ENCODE measurements at places on chromosomes 6 and 20.

GRCh38 chr6:80962382-80962781 is 790.1 kb downstream of the TENT5A start:
- no peak for DNase-seq

GRCh38 chr20:40072907-40073306 is 616.1 kb downstream of the MAFB start:
- no peak for DNase-seq

GRCh38 chr6:170445487-170445886 is 107.6 kb downstream of the PSMB1 start:
- DNase-seq = no peak

GRCh38 chr20:53869466-53870258 is 200.7 kb downstream of the BCAS1 start:
- DNase-seq = peak; percentile 91

DNA sequence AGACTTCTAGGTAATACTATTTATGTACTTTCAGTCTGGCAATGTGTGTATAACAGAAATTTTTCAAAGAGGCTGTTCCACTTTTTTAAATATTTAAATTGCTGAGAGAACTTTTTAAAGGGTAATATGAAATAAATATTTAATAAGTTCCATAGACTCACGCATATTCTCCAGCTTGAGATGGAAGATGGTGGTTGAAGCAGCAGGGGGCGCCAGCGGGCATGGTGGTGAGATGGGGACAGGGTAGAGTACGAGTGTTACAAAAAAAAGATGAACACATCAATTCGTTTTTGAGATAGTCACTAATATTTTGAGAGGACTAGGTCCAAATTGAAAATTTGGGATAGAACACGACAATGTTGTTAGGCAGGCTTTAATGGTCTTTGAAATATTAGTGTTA is 68.4 kb downstream of the RSPO3 start:
- DNase-seq = no peak

DNA sequence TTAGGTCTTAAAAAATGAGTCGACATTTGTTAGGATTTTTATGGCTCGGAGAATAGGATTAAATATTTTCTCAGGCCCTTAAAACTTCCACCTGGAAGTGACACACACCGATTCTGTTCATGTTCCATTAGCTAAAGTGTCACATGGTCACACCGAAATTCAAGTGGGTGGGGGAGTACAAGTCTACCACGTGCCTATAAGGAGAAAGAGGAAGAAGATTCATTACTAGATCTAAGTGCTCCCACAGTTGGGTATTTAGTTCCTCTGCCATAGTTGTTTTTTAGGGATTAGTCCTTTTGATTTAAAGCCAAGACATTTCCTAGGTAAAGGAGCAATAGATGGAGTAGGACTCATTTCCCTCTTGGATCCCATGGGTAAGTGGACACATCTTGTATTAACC is 4.9 kb upstream of the TOX2 start:
- no peak for DNase-seq

DNA sequence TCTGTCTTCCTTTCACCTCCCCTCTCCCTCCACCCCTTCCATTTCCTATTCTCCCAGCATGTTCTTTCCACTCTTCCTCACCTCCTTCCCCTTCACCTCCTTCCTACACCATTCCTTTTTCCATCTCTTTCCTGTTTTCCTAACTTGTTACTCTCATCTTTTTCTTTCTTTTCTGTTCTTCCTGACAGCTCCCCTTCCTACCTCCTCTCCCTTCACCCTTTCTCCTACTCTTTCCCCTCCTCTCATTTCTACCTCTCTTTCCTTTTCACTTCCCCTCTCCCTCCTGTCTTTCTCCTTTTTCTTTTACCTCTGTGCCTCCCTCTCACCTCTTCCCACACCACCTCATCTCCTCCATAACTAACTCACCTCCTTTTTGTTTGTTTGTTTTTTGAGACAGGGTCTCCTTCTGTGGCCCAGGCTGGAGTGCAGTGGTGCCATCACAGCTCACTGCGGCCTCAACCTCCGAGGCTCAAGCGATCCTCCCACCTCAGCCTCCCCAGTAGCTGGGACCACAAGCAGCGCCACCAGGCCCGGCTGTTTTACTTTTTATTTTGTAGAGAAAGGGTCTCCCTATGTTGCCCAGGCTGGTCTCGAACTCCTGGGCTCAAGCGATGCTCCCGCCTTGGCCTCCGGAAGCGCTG is 864 bp upstream of the ARFGEF2 start:
- DNase-seq = no peak

GRCh38 chr20:24634855-24635254 is 165.4 kb downstream of the SYNDIG1 start:
- no peak for DNase-seq

GRCh38 chr20:57902473-57902872 is 192.7 kb upstream of the PMEPA1 start:
- DNase-seq = no peak

DNA sequence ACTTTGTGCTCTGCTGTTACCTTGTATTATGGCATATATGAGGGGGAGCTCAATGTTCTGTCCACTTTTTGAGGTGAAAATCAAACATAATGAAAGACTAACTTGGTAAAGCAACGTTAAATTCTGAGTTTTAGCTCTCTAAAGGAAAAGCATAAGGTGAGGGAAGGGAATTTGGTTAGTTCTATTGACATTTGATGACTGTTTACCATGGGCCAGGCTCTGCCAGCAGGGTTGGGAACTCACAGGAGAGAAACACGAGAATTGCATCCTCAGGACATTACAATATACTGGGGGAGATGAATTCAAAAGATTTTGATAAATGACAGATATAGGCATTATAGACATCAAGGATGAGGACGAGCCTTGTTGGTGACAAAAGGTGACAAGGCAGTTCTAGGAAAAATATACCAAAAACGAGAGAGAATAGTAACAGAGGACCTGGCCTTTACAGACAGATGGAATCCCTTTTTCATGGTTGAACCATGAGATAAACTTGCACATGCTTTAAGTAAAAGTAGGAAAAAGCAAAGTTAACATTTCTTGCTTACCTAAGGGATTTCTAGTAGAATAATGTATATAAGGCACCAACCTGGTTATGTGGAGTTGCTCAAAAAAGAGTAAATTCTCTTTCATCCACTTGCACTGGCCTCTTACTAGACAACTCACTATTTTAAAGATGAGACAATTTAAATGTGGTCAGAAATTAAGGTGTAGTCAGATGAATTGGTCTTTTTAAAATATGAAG is 191.4 kb downstream of the NKAIN2 start:
- DNase-seq = no peak

- DNase-seq = no peak
Observed at GRCh38 chr6:143745166-143746133, 67.7 kb downstream of the PHACTR2 start.

DNA sequence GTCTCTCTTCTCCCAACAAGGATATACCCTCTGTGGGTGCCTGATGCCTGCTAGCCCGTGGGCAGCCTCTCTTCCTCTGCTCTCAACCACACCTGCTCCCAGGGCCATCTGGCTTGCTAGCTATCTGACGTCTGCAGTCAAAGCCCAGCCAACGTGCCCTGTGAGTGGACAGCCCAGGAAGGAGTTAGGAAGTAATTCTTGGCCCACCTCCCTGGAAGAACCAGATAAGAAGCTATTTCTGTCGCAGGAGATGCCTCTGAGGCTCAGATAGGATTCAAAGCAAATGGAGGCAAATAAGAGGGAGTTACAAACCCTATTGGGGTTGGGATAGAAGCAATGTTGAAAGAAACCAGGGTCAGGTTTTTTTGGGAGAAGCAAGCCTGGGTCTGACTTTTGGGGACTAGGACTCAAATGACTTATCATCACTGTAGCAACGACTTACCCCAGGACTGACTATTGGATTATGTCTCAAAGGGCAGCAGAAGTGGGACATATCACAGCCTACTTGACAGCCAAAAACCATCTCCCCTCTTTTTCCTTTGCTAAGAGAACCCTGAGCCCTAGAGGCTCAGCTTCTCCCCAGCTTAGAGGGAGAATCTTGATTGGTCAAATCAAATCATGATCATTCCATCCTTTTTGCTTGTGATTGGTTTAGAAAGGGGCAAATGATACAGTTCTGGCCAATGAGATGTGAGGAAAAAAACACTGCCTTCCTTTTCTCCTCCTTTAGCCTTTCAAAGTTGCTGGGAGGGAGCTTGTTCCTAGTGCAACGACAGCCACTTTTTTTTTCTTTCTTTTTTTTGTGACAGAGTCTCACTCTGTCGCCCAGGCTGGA is 18.0 kb upstream of the CDK5RAP1 start:
- DNase-seq = no peak

GRCh38 chr6:105759946-105760345 is 326.2 kb upstream of the PRDM1 start:
- no peak for DNase-seq

DNA sequence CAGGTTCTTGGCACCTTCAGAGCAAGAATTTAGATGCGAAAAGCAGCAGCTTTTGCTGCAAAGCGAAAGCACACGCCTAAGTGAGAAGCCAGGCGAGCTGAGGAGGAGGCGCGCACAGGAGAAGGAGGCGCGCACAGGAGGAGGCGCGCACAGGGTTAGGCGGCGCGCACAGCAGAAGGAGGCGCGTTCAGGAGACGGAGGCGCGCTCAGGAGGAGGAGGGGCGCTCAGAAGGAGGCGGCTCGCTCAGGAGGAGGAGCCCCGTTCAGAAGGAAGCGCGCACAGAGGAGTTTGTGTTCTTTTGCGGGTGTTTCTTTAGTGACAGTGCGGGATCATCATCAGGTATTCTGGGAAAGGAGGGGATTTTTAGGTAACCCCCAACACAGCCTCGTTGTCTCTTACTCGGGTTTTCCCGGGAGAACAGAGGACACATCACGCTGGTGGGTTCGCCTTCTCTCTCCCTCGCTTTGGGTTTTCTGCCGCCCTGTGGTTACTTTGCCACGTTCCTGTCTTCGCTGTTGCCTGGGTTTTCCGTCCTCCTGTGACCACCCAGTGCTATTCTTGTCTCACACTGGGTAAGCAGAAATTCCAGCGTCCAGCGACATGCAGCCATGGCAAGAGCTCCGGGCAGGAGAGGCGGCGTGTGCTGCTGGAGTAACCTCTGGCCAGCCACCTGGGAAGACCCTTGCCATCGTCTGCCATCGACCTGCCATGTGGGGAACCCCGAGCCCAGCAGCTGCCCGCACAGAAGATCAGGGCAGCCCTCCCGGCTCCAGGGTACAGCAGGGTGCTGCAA is 47.0 kb downstream of the WDR27 start:
- no peak for DNase-seq

DNA sequence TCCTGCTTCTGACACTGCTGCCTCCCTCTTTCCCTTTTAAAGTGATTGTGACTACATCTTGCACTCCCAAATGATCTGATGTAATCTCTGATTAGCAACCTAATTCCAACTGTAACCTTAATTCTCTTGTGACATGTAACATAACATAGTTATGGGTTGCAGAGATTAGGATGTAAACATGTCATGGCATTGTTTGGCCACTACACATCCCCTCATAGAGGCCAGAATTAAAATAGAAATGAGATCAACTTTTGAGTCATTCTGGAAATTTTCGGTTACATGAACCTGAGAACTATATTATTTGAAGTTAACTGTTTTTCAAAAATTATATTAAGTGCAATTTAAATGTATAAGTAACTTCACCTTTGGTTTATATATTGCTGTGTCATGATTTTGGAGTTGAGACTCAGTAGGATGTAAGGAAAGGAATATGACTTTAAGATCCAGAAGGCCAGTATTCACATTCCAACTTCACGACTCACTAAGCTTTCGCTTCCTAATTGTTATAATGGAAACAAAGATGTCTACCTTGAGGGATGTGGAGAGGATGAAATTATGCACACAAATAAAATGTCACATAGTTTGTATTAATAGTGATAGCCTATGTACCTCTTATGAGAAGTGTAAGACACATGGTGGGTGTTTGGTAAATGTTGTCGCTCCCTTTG is 611.9 kb upstream of the MAP3K7 start:
- DNase-seq = no peak

DNA sequence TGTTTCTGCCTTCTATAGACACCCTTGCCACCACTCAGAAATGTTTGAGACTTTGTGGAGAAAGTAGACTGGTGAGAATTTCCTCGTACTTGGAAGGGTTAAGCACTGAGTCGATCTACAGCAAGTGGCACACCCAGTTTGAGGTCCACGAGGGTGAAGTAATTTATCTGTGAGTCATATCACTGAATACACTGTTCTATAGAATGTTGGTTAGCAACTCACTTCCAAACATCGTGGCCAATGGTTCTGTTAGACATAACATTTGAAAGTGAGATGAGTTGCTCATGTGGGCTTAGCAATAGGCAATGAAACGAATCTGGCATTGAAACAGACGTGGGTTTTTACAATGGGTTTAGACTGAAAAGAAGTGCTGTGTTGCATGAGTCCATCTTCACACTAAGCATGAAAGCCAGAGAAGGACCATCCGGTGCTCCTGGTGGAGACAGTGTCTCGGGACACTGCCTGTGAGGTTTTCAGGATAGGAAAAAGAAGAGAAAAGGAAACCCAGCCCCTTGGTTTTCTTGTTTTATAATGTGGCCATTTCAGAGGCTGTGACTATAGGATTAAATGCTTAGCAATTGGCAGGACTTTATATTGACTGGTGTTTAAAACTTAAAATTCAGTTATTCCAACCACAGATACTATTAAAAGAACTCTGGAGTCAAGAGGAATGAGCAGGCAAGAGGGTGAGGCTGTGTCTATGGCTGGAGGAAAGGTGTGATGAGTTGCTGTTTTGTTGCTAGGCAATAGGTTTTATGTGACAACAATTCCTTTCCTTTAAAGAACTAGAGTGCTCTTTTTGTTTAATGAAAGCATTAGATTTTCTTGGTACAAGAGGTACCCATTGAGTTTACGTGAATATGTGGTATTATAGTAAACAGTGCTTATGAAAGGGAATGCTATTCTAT is 31.0 kb upstream of the EZR start:
- no peak for DNase-seq

DNA sequence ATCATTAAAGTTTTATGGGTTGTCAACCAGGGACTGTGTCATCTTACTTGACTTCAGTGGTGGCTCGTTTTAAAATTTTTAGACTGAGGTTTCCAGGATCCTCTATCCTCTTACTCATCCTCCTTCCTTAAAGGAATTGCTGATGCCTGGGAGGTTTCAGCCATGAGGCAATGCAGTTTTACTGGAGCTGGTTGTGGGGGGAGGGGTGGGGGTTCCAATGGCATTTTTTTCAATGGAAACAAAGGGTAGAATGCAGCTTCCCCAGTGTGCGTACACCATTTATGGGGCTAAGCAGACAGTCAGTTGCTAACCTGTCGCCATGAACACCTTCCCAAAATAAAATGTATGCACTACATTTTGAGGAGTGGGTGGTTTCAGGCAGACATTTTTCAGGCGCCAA is 88.0 kb downstream of the METTL24 start:
- DNase-seq = no peak

Data from GM12878 (cell line).